Effector CD4-positive, alpha-beta T cell (primary cell): ENCODE measurements at places on chromosomes 2 and 18.

- no peak for DNase-seq
These were observed 187.6 kb downstream of the DOK6 start for GRCh38 chr18:69588301-69588700.

DNA sequence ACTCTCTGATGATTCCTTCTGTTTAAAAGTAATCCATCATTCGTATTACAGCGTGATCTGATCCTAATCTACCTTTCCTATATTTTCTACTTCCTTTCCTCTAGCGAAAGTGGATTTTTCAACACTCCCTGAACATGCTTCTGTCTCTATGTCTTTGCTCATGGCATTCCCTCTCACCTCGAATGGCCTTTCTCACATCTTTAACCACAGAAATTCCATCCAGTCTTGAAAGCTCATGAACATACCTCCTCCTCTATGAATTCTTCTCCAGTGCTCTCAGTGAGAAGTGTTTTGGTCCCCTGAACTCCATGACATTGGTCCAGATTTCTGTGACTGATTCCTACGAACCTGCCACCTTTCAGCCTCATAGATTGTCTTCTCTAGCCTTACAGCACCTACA is 323.2 kb downstream of the RAD51AP2 start:
- DNase-seq = no peak

GRCh38 chr18:73987247-73987980 is 160.2 kb downstream of the FBXO15 start:
- no peak for DNase-seq

- DNase-seq = no peak
These were observed at the start of gene MSTN for GRCh38 chr2:190062601-190063000. TSS of gene MSTN (minus strand) at chr2:190062729. CDS start at chr2:190062596, 133 bp downstream.

GRCh38 chr2:146879882-146880281 is 964.9 kb upstream of the ACVR2A start:
- no peak for DNase-seq

- DNase-seq = no peak
These were observed 168.1 kb upstream of the SMAD2 start for GRCh38 chr18:48098538-48098937.

DNA sequence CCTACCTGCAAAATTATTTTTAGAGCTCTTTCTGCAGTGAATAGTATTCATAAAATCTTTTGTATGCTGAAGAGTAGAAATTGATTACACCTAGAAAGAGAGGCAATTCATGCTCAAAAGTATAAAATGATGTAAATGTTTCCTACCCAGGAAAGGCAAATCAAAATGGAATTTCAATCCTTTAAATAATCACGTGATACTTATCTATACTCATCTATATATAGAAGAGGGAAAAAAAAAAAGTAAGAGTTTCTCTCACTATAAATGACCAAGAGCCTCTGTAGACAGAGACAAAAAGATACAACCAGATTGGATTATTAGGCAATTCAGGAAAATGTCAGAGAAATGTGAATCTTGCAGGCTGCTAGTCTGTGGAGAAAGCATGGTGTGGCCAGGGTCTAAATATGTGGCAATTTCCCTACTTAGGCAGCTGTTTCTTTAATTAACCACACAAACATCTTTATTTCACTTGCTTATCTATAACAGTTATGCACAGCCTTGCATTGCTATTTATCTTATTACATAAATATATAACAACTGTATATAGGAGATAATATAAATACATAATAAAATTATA is 39.5 kb downstream of the METTL8 start:
- DNase-seq = no peak

- DNase-seq = no peak
These were observed 97.5 kb upstream of the CTAGE1 start for GRCh38 chr18:22515250-22515649.

- DNase-seq = no peak
These were observed 35.1 kb upstream of the YWHAQ start for GRCh38 chr2:9665898-9666297.

DNA sequence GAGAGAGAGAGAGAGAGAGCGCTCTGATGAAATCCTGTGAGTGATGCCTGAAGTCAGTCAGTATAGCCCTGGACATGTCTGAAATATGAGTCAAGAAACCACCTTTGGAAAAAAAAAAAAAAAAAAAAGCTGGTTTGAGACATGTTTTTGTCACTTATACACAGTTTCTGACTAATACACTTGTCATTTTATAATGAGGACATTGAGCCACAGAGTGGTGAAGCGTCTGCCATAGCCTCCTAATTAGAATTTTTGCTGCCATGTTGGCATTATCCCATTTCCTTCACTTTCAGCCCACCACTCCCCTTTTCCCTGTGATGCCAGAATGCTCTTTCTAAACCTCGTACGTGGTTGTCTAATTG is 15.7 kb upstream of the MYO3B start:
- no peak for DNase-seq

DNA sequence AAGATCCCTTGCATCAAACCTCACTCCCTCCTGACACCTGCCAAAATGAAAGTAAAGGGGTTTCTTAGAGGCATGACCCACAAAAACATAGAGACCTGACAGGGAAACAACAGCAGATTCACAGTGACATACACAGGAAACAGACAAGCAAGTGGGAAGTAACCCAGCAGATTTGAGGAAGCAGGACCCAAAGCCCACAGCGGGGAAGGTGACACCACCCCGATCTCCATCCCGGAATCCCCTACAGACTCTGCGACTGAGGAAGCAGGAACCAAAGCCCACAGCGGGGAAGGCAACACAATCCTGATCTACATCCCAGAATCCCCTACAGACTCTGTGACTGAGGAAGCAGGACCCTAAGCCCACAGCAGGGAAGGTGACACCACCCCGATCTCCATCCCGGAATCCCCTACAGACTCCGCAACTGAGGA is 21.6 kb downstream of the CIB4 start:
- no peak for DNase-seq
